Neural progenitor cell (in vitro differentiated cells): ENCODE measurements at places on chromosomes 3 and 15.

GRCh38 chr15:53535886-53536285 is 223.6 kb downstream of the WDR72 start:
- no peak for DNase-seq

- no peak for DNase-seq
Observed at GRCh38 chr3:11481556-11481955, 162.2 kb downstream of the VGLL4 start.

GRCh38 chr15:95724908-95725633 is 605.4 kb upstream of the NR2F2 start:
- DNase-seq: no peak

DNA sequence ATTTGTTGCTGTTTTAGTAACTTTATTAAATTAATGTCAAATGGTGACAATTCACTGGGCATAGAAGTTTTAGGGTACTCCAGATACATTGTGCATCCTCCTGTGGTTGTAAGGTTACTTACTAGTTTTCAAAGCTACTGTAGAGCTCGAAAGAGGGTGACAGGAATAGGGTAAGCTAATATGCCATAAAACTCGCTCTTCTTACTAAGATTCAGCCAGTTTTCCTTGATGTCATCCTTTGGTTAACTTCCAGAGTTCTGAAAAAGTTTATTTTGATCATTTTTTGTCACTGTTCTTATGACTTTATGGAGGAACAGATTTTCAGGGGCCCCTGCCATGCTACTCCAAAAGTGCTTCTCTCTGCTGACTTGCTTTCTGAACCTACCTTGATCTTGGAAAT is 334.8 kb downstream of the PLCL2 start:
- no peak for DNase-seq
